Placental pericyte (primary cell): ENCODE measurements at places on chromosomes 6 and 20. TPM values are rescaled to one million over a fixed set of nuclear protein-coding genes. Genes with fewer than 3 reads are reported as not detected.

MAS1 gene
- total RNA-seq: not detected in 2 replicates

OR2J3 gene
- not detected in 2 replicates for total RNA-seq

KHDC1L gene
- total RNA-seq: 0.44 TPM in 1 of 2 replicates, not detected in the other

CDSN gene
- total RNA-seq: 0.14 TPM in 1 of 2 replicates, not detected in the other

C6orf15 gene
- total RNA-seq: not detected in 2 replicates
